ENCODE measurements at places on chromosomes 1 and 21.

DNA sequence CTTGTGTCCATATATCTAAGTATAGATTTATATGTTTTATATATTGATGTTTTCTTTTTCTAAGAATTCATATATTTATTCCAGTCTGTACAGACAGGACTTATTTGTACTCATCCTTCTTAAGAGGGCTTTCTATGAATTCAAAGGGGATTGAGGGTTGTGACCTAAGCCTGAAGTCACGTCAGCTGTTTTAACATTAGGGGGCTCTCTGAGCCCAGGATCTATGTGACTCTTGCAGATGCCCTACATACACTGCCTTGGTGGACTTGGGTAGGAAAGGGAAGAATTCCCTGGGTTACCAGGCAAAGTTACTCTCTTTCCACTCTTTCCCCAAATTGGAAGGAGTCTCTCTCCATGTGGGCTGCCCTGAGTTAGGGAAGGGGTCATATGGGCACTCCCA is 283.8 kb upstream of the DAB1 start:
- no peak for DNase-seq

- DNase-seq: peak; percentile 97
Measured at GRCh38 chr1:93552741-93553455, 105.0 kb downstream of the FNBP1L start.

DNA sequence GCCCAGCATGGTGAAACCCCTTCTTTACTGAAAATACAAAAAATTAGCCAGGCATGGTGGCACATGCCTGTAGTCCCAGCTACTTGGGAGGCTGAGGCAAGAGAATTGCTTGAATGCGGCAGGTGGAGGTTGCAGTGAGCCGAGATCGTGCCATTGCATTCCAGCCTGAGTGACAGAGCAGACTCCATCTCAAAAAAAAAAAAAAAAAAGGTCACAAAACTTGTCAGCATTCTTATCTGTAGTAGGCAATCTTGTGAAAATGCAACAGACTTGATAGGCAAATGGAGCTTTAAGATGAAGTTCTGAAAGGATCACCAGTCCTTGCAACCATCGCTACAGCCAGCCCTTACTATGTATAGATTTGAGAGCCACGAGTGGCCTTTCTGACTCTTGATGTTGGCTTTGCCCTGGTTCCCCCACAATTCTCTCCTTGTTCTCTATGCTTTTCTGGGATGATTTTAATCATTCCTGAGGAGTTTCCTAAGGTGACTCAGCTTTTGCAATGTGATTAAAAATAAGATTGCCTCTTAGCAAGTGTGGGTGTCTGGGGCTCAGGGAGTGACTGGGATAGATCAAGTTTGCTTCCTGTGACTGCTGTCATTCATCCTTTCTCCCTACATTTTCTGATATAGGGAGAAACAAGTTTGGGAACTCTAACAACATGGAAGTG is 7.1 kb upstream of the MAP1LC3C start:
- DNase-seq: no peak

DNA sequence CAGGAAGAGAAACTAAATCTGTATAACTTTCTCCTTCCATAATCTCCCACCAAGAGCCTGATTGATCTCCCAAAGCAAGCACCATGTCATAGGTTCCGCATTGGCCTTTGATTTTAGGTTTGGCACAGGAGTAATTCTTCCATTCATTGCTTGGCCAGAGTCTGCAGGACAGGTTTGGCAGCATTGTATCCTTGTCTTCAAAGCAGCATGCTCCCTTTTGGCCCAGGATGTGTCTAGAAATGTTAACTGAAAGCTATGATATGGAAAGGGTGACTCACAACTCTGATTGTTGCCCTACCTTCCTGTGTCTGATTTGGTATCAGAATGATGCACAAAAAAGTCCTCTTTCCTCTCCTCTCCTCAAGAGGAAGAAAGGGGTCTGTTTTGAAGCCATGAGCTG is 824.3 kb upstream of the PRMT6 start:
- no peak for DNase-seq

DNA sequence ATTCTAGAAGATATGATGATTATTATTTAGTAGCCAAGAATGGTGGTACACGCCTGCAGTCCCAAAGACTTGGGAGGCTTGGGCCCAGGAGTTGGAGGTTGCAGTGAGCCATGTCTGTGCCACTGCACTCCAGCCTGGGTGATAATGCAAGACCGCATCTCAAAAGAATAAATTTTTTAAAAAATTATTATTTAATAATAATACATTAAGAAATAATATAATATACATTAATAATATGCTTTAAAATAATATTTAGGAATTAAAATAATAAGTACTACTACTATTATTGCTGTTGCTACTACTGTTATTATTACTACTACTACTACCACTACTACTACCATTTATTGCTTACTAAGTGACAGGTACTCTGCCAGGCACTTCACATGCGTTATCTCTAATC is 27.2 kb downstream of the CCDC30 start:
- DNase-seq: no peak

DNA sequence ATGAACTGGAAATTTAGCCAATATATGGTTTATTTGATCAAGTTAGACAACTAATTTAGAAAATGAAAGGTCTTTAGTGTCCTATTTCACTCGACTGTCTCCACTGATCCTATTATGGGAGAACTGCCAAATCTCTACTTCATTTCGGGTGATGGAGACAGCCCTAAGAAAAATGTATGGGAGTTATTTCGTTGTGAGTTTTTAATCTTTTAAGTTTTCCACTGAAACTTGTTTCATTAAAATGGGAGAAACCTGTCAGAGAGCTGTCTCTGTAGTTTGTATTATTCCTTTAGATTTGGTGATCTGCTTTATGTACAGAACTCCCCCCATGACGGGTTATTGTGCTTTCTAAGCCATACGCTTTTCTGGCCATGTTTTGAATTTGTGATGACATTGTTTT is 899.7 kb downstream of the ADGRL2 start:
- DNase-seq: no peak

GRCh38 chr1:34290831-34291230 is 114.1 kb downstream of the C1orf94 start:
- DNase-seq: no peak

GRCh38 chr1:77375541-77375940 is 93.7 kb downstream of the AK5 start:
- no peak for DNase-seq

DNA sequence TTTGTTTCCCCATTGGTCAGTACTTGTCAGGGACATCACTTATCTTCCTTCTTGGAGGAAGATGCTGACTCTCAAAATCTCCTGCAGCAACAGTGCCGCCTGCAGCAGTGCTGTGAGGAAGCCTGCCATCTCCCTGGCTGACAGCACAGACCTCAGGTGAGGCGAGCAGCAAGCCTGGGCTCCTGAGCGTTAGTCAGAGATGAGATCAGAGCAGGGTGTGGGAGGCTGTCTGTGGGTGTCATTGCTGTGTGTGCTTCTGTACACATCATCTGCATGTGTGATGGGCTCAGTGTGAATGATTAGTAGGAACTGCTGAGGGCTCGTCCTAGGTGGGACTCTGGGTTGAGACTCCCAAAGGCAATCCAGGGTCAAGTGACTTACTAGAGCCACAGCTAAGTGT is 6.1 kb downstream of the STRIP1 start:
- DNase-seq: no peak

- DNase-seq: no peak
Measured at GRCh38 chr1:47431534-47431933, 6.3 kb upstream of the FOXD2 start.

GRCh38 chr1:162952956-162953355 is 92.0 kb upstream of the CCDC190 start:
- DNase-seq: no peak

GRCh38 chr1:1167841-1168450 is 5.7 kb upstream of the TTLL10 start:
- DNase-seq: no peak

- peak; percentile 53 for DNase-seq
Measured at GRCh38 chr1:70034403-70034802, 171.0 kb downstream of the LRRC40 start.

DNA sequence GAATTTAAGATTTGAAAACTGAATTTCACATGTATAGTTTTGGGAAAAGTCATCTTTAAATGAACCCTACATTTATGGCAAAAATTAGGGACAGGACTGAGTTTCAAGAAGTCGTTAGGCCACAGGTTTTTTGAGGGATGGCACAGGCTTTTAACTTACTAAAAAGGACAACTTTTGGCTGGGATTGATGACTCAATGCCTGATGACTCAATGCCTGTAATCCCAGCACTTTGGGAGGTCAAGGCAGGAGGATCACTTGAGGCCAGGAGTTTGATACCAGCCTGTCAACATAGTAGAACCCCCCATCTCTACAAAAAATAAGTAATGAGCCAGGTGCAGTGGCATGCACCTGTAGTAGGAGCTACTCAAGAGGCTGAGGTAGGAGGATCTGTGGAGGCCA is 15.9 kb downstream of the UCK2 start:
- DNase-seq: no peak

- no peak for DNase-seq
Measured at GRCh38 chr1:84749427-84749826, 59.2 kb upstream of the SSX2IP start.

GRCh38 chr1:53589043-53589887 is 130.1 kb downstream of the DMRTB1 start:
- no peak for DNase-seq

DNA sequence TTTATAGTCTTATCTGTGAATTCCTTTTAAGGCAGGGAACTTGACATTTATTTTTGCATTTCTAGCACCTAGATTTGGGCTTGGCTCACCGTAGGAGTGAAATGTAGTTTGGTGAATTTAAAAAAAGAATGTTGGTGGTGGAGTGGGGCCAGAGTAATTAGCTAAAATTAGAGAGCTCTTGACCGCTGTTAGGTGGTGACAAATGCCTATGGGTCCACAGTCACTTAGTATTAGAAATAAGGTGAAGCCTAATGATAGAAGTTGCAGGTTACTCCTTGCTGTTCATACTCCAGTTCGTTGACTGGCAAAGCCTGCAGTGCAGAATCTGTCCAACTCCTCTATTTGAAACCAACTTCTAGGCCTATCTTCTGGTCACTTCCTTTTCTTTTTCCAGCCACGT is 318.8 kb upstream of the NRIP1 start:
- DNase-seq: no peak

GRCh38 chr1:67937651-67938050 is 104.4 kb upstream of the GNG12 start:
- no peak for DNase-seq

GRCh38 chr21:42861848-42862400 is 17.4 kb downstream of the WDR4 start:
- no peak for DNase-seq

- no peak for DNase-seq
Measured at GRCh38 chr1:203373991-203374390, 23.1 kb upstream of the FMOD start.

DNA sequence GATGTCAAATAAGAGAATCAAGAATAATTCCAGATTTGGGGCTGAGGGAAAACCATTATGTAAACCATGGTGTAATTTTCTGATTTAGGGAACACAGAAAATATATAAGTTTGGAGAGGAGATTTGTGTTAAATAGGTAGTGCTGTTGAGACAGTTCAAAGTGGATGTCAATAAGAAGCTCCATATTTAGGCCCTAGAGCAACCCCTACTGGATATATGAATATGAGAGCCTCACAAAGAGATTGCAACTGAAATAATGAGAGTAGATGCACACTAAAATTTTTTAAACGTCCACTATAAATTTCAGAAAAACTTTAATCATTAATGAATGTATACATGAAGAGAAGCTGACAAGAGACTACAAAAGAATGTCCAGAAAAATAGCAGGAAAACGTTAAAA is 1447.8 kb upstream of the PRMT6 start:
- no peak for DNase-seq

DNA sequence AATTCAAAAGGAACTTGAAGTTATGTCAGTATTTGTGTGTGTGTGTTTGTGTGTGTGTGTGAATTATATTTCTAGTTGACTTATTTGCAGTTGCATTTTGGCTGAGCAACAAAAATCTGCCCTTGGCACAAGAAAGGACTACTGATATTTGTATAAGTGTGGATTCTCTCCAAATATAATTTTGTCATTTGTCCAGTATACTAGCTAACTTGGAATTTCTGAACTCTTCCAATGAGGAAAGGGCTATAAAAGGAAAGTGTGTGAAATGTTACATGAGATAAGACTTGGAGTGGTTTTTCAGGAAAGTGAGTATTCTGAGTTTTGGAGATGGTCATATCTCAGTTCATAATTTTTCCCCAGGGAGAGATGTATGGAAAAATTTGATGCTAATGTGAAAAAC is 1384.1 kb upstream of the B3GALT2 start:
- no peak for DNase-seq

DNA sequence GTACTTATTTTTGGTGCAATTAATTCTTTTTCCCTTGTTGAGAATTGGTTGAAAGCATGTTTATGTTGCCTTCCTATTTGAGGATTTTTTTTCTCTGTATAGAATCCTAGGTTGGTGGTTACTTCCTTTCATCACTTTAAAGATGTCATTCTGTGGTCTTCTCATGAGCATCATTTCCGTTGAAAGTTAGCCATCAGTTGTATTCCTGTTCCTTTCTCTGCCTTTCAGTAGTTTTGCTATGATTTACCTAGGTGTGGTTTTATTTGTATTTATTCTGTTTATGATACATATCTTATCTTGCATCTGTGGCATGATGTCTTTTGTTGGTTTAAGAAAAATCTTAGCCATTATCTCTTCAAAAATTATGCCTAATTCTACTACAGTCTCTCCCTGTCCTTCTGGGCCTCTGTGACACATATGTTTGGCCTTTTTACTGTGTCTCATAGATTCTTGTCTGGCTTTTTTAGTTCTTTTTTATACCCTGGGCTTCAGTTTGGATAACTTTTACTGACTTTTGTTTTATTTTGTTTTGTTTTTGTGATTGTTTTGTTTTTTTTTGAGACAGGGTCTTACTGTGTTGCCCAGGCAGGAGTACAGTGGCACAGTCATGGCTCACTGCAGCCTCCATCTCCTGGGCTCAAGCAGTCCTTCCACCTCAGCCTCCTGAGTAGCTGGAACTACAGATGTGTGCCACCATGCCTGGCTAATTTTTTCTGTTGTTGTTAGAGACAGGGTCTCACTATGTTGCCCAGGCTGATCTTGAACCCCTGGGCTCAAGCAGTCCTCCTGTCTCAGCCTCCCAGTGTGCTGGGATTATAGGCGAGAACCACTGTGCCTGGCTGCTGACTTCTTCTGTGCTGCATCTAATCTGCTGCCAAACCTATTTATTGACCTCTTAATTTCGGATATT is 24.1 kb downstream of the PTGFRN start:
- DNase-seq: no peak

DNA sequence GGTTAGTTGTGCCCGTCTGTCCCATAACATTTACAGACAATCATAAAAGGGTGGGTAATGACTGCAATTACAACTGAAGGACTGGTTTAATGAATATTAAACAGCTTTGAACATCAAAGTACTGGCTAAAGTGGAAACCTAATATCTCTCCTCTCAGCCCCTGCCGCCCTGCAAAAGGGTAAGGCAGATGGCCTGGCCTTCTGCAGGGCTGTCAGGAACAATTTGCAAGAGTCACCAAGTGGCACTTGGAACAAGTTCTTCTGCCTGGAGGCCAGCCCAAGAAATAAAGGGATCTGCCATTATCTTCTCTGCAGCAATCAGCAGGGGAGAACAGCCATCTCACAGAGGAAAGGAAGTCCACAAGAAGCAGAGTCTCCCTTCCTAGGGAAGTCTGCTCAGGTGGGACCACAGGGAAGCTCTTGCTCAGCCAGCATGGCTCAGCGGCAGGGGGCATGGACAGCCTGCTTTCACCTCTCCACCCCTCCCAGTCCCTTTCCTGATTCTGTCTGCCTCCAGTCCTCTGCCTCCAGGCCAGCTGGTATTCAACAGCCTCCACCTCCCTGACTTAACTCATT is 96.1 kb downstream of the TRABD2B start:
- no peak for DNase-seq

All from HAP-1 (cell line).